ENCODE measurements at places on chromosomes 3 and 15. TPM values are rescaled to one million over a fixed set of nuclear protein-coding genes. Genes with fewer than 3 reads are reported as not detected.

GRCh38 chr3:50442945-50443579 is 60.4 kb downstream of the CACNA2D2 start:
- no peak for DNase-seq

DNA sequence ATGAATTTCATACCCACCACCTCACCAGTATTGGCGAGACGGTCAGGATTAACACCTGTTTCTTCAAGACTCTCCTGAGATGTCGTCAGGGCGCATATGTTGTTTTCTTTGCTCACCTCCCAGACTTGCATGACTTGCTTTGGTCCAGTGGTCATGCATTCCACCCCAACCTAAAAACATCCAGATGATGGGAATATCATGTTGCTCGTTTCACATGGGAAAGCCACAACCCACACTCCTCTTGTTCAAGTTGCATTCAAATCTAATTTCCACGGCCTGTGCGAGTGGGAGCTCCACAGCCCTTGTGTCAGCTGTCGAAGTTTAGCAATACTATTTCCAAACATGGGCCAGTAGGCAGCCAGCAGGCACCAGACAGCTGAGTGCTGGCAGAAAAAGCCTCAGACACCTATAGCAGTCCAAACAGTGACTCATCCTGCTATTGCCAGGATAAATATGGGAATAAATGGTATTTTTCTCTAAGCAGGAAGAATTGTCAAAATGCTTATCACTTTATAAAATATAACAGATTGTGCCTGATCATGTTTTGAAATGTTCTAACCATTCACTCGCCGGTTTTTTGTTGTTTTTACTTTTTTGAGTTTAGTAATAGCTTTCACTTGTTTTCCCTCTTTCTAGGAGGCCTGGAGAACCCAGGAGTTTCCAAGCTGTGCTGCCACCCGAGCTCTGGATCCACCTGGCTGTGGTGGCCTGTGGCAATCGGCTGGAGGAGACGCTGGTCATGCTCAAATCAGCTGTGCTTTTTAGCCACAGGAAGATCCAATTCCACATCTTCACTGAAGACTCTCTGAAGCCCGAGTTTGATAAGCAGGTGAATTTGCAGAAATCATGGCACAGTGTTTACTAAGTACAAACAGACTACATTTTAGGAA is 20.1 kb downstream of the GXYLT2 start:
- DNase-seq: peak; percentile 86

The NMNAT3 gene
- 0.12 TPM for polyA plus RNA-seq

The CLDN18 gene
- polyA plus RNA-seq: not detected

DNA sequence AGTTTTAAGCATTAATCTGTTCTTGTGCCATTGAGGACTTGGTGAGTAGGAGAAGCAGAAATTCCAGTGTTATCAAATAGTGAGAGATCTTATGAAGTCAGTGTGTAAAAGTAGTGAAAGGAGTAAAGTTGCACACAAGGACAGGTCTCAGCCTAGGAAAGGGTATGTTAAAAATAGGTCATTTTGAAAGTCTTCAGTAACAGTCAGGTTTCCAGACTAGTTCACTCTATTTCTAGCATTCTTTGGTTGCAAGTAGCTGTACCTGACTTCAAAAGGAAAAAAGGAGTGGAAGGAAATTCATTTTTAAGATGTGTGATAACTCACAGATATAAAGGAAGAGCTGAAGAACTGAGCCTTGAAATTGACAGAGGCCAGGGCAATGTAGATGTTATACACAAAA is 250.1 kb upstream of the SATB1 start:
- no peak for DNase-seq

- DNase-seq: no peak
These were observed 169.5 kb upstream of the THBS1 start for GRCh38 chr15:39411102-39411989.

- no peak for DNase-seq
These were observed 65.0 kb downstream of the SRGAP3 start for GRCh38 chr3:9184461-9184835.

DNA sequence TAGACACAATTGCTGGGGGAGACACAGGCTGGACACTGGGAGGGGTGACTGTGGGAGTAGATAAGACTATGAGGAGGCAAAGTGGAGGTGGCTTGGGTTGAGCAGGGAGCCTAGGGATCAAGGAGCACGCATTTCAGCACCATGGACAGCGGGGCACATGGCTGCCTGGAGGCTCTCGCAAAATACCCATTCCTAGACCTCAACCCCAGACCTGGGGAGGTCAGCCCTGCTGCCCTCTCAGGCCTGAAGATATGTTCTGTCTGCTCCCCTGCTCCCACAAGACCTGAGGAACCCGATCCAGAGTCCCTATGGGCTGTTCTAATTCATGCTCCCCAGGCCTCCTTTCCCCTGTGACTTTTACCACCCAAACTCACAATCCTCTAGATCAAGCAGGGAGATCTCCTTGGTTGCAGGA is 16.0 kb upstream of the CPEB1 start:
- peak; percentile 31 for DNase-seq

The FBXW12 gene
- not detected for polyA plus RNA-seq

The PDIA5 gene
- polyA plus RNA-seq: 42.0 TPM

DNA sequence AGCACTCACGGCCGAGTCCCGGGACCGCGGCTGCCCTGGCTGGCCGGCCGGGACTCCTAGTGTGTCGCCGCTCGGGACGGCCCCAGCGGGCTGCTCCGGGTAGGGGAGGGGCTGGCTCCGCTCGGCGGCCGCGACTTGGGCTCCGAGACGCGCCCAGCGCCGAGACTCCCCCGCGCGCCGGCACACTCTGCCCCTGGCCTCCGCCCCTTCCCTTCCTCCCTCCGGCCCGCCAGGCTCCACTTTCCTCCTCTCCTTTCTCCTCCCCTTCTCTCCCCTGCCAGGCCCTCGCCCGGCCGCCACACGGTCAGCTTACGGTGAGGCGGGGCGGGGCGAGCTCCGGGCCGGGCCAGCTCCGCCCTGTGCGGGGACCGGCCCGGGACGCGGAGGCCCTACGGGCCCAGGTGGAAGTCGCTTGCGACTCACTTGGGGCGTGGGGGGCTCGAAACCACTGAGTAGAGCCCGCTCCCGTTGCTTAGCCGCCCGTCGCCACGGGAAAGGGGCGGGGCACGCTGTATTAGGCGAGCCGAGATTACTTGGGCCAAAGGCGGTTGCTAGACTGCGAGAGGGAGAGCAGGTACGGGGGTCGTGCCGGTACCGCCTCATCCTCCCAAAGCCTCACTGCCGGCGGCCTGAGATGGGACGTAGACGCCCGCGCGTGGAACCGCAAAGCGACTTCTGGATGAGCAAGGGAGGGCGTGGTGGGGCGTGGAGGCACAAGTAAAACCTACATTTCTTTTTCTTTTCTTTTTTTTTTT is at the start of gene ITGB5:
Gene ITGB5, minus strand, starts transcription at position 189 of the 755 bp plus-strand sequence. CDS start 365 bp downstream, outside the sequence.
- peak; percentile 63 for DNase-seq

The TRA2B gene
- polyA plus RNA-seq: 119 TPM

The SLC7A14 gene
- 2.5 TPM for polyA plus RNA-seq

DNA sequence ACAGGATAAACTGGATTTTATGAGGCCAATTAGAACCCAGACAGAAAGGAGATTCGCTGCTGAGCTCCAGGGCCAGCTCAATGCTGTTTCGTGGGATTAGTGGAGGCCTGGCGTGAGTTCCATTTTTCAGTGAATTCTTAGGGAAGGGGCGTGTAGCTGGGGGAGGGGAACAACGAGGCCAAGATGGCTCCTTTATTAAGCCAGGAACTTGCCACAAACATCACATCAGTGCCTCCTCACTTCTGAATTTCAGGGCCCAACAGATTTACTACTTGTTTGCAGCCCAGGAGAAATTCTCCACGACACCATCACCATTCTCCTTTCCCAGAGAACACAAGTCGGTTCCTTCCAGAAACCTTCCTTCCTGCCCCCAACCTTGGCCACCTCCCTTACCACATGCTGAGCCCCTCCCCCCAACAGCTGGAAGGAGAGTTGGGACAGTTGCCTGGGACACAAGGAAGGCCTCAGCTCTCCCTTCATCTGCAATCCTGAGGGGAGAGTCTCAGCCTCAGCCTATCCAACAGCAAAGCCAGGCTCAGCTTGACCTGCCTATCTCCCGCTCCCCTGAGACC is 5.8 kb downstream of the IGDCC4 start:
- DNase-seq: peak; percentile 33

DNA sequence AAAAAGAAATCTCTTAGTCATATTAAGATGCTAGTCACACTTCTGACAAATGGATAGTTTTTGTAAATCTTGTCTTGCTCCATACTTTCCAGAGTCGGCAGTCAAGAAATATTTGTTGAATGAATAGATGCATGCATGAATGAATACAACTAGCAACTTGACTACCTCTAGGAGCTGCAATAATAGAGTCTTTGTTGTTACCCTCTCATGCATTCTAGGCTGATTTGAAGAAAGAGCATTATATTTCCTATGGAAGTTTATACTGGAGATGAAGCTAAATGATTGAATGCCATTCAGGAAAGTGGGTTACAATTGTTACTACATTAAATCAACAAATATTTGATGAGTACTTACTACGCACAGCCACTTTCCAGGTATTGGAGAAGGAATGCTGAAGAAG is 18.1 kb upstream of the TRAT1 start:
- no peak for DNase-seq

DNA sequence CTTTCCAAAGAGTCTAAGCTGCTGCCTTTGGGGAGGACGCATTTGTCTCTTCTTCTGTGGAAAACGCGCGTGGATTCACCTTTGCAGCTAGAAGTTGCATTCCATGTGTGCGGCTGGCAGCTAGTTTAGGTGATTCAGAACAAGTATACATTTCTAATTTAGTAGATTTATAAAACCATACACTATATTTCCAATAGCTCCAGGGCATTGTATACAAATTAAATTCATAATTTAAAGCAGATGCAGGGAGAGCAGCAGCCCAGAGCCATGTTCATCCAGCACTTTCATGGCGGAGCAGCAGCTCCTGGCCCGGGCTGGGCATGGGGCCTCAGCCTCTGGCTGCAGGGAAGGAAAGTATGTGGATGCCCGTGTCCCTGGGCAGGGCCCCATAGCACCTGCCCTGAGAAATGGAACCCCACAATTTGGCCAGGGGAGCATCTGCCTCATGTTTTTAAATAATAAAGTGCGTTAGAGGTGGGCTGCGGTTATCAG is 42.8 kb upstream of the SEC22A start:
- DNase-seq: no peak

The TMF1 gene
- 9.5 TPM for polyA plus RNA-seq

- no peak for DNase-seq
These were observed 202.5 kb downstream of the LSAMP start for GRCh38 chr3:116242825-116243224.

The ACAD11 gene
- 16.0 TPM for polyA plus RNA-seq

GRCh38 chr15:39828374-39828931 is 45.8 kb upstream of the FSIP1 start:
- DNase-seq: peak; percentile 60

DNA sequence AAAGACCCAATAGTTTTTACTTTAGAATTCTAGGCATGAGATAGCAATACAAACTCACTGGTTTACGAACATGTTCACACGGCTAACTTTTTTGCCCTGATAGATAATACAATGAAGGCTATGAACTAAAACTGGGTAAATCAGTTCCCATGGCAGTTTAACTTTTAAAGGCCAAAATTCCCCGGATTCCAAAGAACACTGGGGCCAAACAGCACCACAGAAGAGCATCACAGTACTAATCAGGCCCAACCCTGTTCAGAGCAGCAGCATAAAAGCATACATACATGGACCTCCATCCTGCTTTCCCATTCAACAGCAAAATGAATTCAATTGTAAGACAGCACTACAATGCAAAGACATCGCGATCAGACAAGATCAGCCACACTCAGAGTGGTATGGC is 540.3 kb upstream of the CCDC54 start:
- DNase-seq: no peak

The VPS33B gene
- polyA plus RNA-seq: 11.3 TPM

- no peak for DNase-seq
These were observed 89.7 kb upstream of the GRM7 start for GRCh38 chr3:6771171-6771570.

The CLEC3B gene
- 13.2 TPM for polyA plus RNA-seq

DNA sequence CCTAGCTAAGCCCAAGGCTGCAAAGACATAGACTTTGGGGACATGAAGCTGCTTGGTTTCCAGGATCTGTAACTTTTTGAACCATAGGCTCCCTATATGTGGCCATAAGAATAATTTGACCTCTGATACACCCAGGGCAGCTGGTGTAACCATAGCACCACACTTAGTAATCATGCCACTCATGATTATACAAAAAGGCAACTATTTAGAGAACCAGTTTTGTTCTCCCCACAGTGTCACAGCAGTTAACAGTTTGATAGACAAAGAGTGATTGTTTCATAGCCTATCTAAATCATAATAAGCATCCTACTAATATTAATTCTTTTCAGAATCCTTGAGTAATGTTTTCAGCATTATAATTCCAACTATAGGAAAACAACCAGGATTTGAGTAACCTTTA is 334.9 kb downstream of the NEK10 start:
- DNase-seq: no peak

The PCOLCE2 gene
- 0.50 TPM for polyA plus RNA-seq

The MOBP gene
- polyA plus RNA-seq: not detected

DNA sequence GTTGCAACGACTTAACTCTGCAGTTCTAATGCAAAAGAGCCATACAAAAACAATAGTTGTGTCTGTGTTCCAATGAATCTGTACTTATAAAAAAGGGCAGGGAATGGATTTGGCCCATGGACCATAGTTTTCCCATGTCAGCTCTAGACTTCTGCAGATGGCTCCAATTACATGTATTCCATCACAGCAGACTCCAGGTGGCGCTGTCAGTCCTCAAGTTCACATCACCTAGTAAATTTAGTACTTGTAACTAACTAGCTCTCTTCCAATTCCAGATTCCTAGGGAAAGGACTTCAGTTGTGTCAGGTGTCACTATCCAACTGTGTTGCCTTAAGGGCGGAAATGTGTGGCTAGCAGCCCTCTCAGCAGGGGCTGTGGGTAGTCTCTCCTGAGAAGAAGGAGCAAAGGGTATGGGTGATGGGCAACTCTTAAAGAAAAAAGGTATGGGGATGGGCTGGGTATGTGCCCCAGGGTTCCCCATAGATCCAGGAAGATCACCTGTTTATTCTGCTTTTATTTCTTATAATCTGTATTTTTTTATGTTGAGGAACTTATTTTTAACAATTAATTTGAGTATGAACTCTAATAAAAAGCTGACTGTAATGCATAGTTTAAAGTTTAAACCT is 36.2 kb downstream of the BBS4 start:
- peak; percentile 80 for DNase-seq

Data from IMR-90 (cell line).